ENCODE measurements at places on chromosomes 7 and 10.

GRCh38 chr7:100406767-100407166, 21.7 kb downstream of the ZCWPW1 start:
- DNase-seq = no peak

DNA sequence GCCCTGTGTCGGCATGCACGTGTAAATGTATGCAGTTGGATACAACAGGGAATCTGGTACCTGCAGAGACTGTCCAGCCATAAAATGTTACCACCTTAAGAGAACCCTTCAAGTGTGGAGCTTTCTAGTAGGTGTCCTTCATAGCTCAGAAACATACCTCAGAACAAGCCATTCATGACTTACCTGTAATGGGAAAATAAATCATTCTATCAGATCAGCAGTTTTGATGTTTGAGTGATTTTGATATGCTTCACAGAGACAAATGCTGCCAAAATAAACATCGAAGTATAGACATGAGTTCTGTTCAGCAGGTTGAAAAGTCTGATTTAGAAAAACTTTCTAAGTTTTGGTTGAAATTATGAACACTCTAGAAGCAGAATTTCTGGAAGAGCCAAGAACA, 33.5 kb upstream of the UMAD1 start:
- DNase-seq = no peak

- peak; percentile 91 for DNase-seq
Measured at GRCh38 chr7:39700932-39701331, 77.6 kb downstream of the RALA start.

DNA sequence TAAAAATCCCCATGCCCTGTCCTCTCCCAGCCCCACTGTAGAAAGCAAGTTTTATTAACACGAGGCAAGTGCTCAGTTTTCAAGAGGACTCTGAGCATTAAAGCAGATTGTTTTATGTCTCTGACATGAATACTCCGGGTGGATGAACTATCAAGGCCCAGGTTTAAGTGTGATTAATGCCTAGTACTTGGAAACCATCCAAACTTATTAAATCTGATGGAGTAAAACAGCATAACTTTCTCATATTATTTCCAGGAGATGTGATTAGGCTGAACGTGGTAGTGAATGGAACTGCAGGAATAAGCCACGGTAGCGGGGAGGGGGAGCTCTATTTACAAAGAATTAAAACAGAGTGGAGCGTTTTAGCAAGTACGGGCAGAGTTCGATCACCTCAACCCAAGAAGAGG, 144.2 kb upstream of the RNF32 start:
- DNase-seq = no peak

GRCh38 chr10:60704471-60704870, 73.8 kb upstream of the CDK1 start:
- no peak for DNase-seq

GRCh38 chr10:131567279-131568162, 256.0 kb upstream of the TCERG1L start:
- no peak for DNase-seq

- no peak for DNase-seq
Measured at GRCh38 chr10:44781131-44781530, 130.0 kb upstream of the TMEM72 start.

GRCh38 chr7:106840342-106840741, 24.7 kb upstream of the PIK3CG start:
- no peak for DNase-seq

GRCh38 chr7:31133497-31133896, 81.4 kb downstream of the ADCYAP1R1 start:
- no peak for DNase-seq

DNA sequence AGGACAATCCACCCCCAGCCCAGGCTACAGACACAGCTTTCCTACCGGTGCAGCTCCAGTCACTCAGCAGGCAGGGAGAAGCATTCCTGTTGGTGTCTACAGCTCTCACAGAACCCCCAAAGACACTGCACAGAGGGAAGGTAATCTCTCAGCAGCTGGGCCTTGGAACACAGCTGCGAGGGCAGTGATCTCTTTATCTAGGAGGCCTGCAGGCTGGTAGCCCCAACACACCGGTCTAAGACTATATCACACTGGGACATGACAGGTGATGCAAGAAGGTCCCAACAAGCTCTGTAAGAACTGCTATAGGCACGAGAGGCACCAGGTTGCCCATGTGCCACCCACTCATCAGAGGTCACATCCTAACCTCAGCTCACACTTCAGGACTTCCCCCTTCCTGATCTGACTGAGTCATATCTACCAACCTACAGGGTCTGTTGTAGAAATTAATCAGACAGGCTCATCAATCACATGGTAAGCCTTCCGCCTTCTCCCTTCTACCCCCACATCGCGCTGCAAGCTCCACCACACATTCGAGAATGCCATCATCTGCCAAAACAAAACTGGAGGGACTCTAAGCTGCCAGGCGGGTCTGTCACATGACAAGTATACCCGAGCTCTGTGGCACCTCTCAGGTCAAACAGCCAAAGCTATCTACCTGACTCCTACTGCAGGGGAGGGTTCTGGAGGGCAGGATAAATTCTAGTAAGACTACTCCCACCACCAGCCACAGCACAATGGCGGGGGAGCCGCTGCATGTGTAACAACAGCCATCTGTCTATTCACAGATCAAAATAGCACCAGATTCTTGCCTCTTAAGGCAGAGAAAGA, 26.1 kb downstream of the FAM53B start:
- DNase-seq = peak; percentile 83

DNA sequence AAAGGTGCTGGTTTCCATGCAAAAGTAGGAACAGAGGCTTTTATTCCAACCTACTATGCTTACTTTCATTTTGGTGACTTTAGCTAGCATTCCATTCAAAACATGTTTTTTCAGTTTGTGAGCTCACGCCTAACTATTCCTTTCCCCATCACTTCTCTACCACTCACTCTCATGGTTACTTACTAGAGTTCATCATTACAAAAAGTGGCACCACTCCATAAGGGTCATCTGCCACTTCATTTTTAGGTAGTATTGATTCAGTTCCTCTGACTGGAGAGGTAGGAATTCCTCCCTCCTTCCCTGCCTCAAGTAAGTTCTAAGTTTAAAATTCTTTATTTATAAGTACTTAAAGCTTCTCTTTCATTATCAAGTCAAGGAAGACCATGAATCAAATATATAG, 543.1 kb downstream of the HTR7 start:
- no peak for DNase-seq

GRCh38 chr7:135539629-135540028, 18.1 kb upstream of the NUP205 start:
- DNase-seq = no peak

- DNase-seq = no peak
Measured at GRCh38 chr10:49053053-49053997, 62.0 kb downstream of the VSTM4 start.

GRCh38 chr7:142000244-142000643, 4.6 kb downstream of the MGAM start:
- DNase-seq = no peak

GRCh38 chr10:109988212-109988596, 19.6 kb upstream of the ADD3 start:
- no peak for DNase-seq

DNA sequence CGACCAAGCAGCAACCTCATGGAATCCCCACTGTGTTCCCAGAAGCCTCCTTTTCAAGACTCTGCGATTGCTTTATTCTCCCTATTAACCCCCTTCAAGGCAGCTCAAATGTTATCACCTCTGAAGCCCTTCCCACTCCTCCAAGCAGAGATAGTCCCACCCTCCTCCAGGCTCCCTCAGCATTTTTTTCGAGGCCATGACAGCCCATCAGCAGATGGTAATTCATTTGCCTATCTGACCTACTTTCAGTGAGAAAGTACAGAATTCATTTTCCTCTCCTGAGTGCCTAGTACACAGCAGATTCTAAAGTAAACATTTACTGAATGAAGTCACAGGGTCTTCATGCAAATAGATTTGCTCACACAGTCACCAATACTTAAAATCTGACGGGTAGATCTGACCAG, 47.8 kb downstream of the HERPUD2 start:
- DNase-seq = no peak

- no peak for DNase-seq
Measured at GRCh38 chr7:133562621-133563020, 309.7 kb downstream of the EXOC4 start.

DNA sequence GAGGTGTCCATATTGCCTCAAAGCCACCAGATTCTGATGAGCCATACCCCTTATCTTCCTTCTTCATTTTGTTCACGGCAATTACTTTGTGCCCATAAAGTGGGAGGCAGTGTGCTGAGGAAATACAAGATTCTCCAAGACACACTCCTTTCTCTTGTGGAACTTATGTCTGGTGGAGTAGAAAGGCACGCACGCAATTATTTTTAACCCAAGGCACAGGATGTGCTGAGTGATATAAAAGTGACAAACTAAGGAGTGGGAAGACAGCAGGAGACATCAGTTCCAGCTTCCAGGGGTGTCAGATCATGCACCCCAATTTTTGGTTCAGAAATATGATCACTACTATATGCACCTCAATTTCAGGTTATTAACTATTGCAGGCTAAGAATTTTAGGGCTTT, 94.7 kb upstream of the PDCD4 start:
- DNase-seq = no peak

GRCh38 chr7:106339513-106340246, 54.9 kb upstream of the NAMPT start:
- DNase-seq = no peak

DNA sequence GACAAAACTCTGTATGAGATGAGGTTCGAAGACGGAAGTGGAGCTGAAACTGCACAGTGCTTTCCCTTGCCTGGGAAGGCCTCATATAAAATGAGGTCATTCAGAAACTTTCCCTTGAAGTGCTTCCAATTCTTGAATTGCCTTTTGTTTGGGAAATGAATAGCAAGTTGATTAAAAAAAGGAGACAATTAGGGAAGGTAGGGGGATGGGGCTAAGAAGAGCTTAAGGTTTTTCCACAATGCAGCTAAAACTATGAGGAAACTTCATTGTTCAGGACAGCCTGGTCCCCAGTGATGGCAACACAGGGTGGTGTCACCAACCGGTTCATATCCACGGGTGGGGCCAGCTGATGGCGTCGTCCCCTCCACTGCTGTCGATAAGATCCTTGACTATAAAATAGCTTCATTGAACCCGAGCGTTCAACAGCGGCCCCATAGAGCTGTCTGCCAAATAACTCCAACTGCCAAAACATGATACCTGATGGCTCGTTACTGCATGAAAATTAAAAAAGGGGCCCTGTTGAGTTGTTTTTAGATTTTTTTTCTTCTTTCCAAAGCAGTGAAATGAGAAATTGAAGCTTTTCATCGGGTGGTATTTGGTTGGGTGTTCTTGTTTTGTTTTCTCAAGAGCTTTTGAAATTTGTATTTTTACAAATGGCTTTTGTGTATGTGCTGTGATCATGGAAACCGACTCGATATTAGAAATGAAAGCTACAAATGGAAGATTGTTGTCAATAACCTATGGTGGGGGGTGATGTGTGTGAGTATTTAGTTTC, 2.8 kb upstream of the CELF2 start:
- no peak for DNase-seq

- DNase-seq = peak; percentile 17
Measured at GRCh38 chr10:72337039-72337629, 17.6 kb downstream of the DNAJB12 start.

GRCh38 chr7:109552017-109552416, 982.3 kb downstream of the DNAJB9 start:
- no peak for DNase-seq

DNA sequence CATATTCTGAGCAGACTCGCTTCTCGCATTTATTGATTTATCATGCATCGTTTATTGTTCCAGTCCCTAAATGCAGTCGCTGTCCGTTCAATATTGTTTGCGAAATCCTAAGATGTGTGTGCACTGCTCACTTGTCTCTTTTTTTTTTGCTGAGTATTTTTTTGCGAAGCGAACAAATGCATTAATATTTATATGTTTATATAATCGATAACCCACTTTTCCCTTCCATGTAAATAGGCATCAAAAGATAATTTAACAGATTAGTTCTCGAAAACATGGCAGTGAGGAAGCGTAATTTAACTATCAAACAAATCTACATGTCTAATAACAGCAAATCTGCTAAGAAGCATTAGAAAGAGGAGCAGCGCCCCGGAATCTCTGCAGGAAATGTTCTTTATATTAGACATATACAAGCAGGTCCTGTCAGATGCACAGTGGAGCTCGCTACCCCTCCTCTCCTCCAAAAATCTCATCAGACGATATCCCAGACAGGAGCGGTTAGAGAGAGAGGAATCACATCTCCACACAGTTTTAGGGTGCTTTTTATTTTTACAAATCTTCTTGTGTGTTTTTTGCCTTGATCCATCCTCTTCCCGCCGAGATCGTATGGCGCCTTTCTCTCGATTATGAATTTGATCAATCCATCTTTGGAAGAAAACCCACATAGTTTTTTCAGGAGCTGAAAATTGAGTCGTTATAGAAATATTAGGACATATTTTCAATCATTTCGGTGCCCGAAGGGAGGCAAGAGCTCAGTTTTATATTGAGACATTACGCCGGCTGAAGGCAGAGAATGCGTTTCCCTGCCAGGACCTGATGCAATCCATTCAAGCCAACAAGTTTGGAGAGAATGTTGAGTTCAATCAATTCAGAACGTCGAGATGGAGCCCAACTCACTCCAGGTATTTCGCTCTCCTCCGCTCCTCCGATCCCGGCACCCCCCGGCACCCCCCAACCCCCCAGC, at the start of gene ARID5B:
ARID5B (plus strand) TSS at position 871 of the 964 bp plus-strand sequence; CDS start at position 882, 11 bp downstream.
- peak; percentile 8 for DNase-seq
